K562 (cell line): ENCODE measurements at places on chromosomes 7 and 10. TPM values are rescaled to one million over a fixed set of nuclear protein-coding genes. Genes with fewer than 3 reads are reported as not detected.
A peak's percentile ranks its signal among the peaks of the same experiment; 100 is the strongest.

LHFPL3 gene
- total RNA-seq, result not detected in 2 replicates

FANK1 gene
- 0.22 and 0.51 TPM in 2 replicates for total RNA-seq

CPA5 gene
- total RNA-seq, result 0.18 and 0.22 TPM in 2 replicates

TAS2R5 gene
- total RNA-seq, result 1.1 TPM in 2 replicates

SLC13A1 gene
- total RNA-seq, result 0.04 TPM in 1 of 2 replicates, not detected in the other

CPEB3 gene
- 1.1 and 1.2 TPM in 2 replicates for total RNA-seq

MSMB gene
- total RNA-seq, result not detected in 2 replicates

TRIM50 gene
- 0.11 TPM in 1 of 2 replicates, not detected in the other for total RNA-seq

CUZD1 gene
- total RNA-seq, result 1.3 and 1.5 TPM in 2 replicates

HYCC1 gene
- 37.9 and 43.0 TPM in 2 replicates for total RNA-seq

GRCh38 chr10:126776168-126776567, 105.7 kb upstream of the C10orf90 start:
- no peak for DNase-seq

DNA sequence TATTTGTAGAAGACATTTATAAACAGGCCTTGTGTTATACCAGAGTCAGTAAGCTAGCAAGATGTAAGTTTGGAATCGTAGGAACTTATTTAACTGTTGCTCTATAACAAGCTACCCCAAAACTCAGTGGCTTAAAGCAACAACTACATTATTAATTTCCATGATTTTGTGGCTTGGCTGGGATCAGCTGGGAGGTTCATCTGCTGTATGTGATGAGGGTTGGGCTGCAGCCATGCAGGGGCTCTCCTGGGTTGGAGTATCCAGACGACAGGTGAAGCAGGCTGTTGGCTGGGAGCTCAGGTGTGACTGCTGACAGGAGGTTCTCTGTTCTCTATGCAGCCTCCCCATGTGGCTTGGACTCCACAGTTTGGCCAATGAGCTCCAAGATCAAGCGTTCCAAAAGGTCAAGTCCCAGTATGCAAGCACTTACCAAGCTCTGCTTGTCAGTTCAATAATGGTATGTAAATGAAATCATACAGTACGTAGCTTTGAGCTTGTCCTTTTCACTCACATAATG, 52.4 kb downstream of the GPR26 start:
- no peak for DNase-seq

DNA sequence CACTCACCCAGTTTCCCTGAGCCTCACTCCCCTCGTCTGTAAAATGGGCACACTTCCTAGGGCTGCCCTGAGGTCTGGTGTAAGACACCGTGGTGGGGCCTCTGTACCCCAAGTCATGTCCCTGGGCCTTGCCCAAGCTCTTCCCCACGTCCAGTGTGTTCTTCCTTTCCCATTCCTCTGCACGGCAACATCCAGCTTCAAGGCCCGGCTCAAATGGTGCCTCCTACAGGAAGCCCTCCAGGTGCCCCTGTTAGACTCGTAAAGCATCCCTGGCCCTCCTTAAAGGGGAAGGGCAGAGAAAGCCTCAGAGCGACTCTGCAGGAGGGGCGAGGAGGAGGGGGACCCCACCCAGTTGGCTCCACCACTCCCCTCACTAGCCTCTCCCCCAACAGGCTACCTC, 8.6 kb downstream of the SLC29A4 start:
- DNase-seq, result no peak

DNA sequence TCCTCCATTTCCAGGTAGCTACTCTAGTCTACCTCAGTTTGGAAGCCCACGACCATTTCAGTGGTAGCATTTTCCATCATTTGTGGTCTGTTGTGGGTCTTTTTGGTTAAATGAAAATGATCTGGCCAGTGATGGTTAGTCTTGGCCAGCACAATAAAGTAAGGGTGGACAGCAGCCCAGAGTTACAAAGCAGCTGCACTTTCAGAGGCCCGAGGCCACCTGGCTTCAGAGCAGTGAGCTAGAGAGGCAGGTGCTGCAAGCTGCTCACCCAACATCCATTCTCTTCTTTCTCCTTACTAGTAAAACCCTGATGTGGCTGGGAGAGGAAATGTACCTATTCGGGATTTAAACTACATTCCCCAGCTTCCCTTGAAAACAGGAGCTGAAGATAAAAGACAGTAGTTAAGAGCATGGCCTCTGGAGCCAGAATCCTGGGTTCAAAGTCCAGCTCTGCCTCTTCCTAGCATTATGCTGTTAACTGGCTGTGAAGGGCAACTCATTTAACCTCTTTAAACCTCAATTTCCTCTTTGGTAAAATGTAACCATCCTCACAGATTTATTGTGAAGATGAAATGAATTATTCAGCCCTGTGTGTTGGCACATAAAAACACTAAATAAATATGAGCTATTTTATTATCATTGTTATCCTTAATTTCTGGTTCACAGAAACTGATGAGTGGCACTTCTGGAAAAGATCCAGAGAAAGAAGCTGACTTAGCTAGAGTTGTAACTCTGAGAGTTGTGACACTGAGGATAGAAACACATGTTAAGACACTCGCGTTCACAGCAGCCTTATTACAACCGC, 517.4 kb downstream of the PARD3 start:
- no peak for DNase-seq

- no peak for DNase-seq
These were observed 22.3 kb upstream of the AGR3 start for GRCh38 chr7:16904076-16904475.

DNA sequence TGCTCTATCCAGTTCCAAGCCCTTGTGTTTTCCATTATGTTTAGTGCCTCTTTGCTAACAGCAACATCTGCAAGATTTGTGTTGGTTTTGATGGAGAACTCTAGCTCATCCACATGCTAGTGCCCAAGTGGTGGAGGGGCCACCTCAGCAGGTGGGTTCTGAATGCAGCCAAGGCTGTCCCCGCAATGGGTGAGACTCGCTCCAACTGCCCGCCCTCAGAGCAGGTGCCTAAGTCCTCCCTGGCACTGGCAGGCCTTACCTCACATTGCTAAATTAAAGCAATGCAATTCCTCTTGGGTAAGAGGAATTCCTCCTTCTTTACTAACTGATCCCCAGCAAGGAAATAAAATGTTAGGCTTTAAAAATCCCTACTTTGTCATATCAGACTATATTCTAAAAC, 146.8 kb downstream of the ADCY1 start:
- no peak for DNase-seq

DNA sequence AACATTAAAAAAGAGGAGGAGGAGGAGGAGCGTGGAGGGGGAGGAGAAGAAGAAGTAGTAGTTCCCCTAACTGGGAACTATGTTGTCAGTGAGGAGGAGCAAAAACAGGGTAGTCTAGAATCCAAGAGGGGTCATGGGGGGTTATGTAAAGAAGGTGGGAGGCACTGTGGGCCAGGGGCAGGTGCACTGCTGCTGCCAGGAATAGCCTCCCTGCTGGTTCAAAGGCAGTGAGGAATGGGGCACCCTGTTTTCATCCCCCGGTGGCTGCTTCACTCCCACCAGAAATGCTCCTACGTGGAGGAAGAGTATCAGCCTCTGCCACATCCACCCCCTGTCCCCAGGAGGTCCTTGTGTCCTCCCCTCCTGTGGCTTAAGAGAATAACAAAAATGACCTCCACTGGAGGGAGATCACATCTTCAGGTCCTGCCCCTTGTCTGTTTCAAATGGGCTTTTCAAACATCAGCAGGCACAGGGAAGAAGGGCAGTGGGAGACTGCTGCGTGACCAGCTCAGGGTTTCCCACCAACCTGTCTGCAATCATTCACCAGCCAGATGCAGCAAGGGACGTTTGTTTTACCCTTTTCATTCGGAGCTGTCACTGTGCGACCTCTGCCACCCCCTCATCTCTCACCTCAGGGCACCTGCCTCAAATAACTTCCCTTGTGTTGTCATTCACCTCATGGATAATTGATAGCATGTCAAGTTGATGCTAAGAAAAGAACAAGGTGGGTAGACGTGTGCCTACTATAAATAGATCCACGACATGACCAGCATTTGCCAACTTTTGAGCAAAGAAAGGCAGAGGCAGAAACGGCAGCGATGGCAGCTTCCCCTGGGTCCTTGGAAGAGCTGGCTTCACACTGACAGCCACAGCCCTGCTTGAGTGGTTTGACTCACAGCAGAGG, 92.6 kb downstream of the DGKI start:
- no peak for DNase-seq

- no peak for DNase-seq
These were observed 973 bp downstream of the CAMK1D start for GRCh38 chr10:12350167-12350872.

GRCh38 chr10:76946270-76946669, 691.3 kb downstream of the KCNMA1 start:
- no peak for DNase-seq

DNA sequence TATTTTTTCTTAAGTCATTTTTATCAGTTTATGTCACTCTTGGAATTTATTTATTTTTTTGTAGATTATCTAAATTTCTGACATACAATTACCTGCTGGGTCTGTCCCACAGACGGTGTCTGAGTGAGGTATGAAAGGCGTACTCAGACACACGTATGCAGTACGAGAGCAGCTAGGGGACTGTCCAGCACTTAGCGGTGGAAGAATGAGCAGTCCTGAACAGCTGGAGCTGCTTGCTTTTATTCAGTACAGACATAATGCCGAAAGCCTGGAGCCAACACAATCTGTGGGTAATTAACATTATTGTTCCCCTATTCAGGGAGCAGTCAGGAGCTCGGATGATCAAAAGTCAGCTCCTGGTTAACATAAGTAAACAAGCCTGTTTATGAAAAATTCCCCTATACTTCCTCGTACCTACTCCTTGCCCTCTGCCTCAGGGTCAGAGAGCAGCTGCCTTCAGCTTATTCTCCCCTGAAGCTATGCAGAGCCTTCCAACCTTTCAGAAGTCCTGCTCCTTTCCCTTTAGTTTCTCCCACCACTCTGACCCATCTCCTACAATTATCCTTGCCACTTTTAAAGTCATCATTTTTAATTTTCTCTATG, 488.0 kb upstream of the POM121L12 start:
- no peak for DNase-seq

DNA sequence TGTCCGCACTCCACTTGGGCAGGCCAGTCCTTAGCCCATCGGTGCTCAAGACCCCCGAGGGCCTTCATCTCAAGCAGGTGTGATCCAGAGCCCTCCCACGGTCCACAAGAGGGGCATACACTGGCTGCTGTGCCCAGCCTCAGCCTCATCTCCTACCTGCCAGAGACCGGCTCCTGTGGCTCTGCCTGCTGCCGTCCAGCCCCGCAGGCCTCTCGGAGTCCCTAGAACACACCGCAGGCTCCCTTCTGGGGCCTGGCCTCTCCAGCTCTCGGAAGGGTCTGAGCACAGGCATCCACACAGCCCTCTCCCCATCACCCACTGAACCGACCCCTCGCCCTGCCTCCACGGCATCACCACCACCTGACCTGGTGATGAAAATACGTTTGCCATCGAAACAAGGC, 147.4 kb downstream of the PRKAG2 start:
- DNase-seq, result no peak

GRCh38 chr7:134828361-134828760, 48.9 kb downstream of the CALD1 start:
- DNase-seq, result no peak

- DNase-seq, result no peak
These were observed 7.1 kb downstream of the CAMK2G start for GRCh38 chr10:73867126-73867807.

DNA sequence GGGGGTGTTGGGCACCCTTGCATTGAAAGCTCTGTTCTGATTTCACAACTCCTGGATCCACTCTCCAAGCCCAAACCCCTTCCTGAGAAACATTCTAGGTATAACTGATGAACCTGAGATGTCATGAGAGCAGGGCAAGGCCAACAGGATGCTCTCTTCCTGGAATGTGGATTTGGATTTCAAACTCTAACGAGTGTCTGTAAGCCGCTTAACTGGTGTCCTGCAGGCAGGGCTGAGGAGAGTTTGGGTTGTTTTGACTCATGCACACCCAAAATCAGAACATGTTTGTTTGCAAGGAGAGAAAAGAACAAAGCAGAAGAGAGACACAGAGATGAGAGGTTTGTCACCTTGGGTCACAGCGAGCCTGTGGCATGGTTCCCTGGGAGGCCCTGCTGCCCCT, 24.6 kb upstream of the AKR1E2 start:
- no peak for DNase-seq

DNA sequence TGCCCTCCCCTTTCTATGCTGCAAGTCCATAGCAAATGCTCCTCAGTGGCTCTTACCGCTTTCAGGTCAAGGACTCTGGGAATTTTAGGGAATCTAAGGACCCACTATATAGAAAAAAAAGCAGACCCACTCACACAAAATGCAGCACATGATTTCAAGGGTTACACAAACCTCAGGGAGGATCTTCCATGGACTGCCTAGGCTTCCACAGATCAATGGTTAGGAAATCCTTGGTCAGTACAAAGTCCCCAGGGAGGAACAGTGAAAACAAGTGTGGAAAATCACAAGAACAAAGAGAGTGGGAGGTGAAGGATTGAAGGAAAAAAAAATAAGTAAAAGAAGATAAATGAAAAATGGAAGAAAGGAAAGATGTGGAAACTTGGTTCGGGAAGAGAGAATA, 188.4 kb downstream of the AHR start:
- no peak for DNase-seq

- DNase-seq, result no peak
These were observed 44.8 kb downstream of the PDGFA start for GRCh38 chr7:474605-475424.

DNA sequence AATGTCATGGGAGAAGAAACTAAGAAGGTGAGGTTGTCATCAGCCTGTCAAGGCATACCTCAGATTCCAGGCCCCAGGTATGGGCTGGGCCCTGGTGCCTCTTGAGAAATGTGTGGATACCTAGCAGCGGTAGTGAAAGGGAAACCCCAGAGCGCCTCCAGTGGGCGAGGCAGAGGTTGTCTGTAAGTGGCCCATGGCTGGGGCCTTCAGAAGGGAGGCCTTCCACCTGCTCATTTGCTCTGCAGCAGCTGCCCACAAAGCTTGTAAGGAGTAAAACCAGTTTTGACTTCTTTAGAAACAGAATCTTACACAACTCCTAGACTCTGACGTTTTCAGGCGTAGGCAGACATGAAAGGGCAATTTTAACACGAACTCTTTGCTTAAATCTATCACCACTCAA, 509.9 kb downstream of the PARD3 start:
- DNase-seq, result peak; percentile 19

GRCh38 chr10:4512196-4512595, 313.8 kb upstream of the AKR1E2 start:
- no peak for DNase-seq

- DNase-seq, result no peak
These were observed 45.1 kb upstream of the KCTD7 start for GRCh38 chr7:66583490-66584110.

DNA sequence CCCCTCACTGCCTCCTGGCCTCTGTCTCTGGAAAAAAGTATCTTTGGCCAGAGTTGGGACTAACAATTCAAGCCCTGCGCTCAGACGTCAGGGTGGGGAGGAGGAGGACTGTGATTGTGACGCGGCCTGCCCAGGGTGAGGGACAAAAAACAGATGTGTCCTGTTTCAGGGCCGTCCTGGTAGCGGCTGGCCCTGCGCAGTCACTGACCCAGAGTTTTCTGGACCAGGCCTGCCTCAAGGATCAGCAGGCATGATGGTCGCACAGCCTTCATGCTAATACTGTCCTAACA, 110.1 kb downstream of the CYTH3 start:
- no peak for DNase-seq

DNA sequence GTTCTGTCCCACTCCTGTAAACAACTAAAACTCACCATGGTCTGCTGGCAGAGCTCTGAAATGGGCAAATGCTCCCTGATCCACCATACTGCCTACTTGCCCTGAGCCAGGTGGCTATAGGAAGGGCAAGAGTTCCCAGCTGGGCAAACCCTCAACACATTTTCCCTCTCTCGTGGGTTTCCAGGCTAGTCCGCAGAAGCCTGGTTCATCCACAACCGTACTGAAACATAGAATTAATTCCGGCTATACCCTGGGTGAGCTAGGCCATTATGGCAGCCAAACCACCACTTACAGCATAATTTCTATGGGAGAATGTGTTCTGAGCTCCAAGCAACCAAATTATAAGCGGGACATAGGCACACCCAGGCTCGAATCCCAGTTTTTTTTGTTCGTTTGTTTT, 20.1 kb upstream of the DDIT4 start:
- no peak for DNase-seq
